ENCODE measurements at places on chromosomes 11 and 22.

GRCh38 chr22:22761606-22761962 lies 117.2 kb downstream of the GGTLC2 start:
- H3K27ac ChIP-seq, result no peak overlapping the region
- H3K36me3 ChIP-seq, result no peaks in the 10 kb centered on the region
- peaks cover under 1% of the 10 kb centered on the region for H3K27me3 ChIP-seq
- no peak for DNase-seq

- H3K36me3 ChIP-seq, result peaks cover 36% of the 10 kb centered on the region
- peaks cover 62% of the 10 kb centered on the region for H3K4me1 ChIP-seq
- peak overlapping the region; percentile 88 for H3K27ac ChIP-seq
- no peak overlapping the region for H3K4me3 ChIP-seq
- DNase-seq, result peak; percentile 40
Observed at GRCh38 chr22:24141586-24141985, 39.7 kb upstream of the SUSD2 start.

GRCh38 chr11:1830004-1830321 lies 4.8 kb upstream of the SYT8 start:
- no peak overlapping the region for H3K27ac ChIP-seq
- no peaks in the 10 kb centered on the region for H3K4me1 ChIP-seq
- no peaks in the 10 kb centered on the region for H3K36me3 ChIP-seq

DNA sequence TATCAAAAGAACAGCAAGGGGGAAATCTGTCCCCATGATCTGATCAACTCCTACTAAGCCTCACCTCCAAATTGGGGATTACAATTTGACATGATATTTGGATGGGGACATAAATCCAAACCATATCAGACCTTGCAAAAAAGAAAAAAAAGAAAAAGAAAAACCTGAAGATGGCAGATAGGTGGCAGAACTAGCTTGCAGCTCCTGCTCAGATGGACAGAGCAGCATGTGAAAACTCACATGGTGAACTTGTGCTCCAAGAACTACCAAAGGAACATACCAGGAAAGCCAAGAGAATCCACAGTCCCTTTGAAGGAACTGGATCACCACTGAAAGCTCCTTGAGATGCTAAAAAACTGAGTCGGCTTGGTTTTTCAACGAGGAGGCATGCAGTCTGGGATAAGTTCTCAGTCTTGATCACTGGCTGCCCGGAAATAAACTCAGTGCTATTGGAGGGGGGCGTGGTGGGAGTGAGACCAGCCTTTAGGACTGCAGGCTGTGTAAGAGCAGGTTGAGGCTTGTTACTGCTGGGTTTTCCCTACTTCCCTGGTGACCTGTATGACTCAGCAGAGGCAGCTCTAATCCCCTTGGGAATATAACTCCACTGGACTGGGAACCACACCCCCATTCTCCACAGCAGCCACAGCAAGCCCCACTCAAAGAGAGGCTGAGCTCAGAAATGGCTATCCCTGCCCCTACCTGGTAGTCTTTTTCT lies 358.3 kb upstream of the ARHGAP42 start:
- H3K27me3 ChIP-seq, result no peaks in the 10 kb centered on the region
- no peak overlapping the region for H3K4me3 ChIP-seq
- no peaks in the 10 kb centered on the region for H3K36me3 ChIP-seq
- H3K27ac ChIP-seq, result no peak overlapping the region
- no peak for DNase-seq
- no peaks in the 10 kb centered on the region for H3K4me1 ChIP-seq

DNA sequence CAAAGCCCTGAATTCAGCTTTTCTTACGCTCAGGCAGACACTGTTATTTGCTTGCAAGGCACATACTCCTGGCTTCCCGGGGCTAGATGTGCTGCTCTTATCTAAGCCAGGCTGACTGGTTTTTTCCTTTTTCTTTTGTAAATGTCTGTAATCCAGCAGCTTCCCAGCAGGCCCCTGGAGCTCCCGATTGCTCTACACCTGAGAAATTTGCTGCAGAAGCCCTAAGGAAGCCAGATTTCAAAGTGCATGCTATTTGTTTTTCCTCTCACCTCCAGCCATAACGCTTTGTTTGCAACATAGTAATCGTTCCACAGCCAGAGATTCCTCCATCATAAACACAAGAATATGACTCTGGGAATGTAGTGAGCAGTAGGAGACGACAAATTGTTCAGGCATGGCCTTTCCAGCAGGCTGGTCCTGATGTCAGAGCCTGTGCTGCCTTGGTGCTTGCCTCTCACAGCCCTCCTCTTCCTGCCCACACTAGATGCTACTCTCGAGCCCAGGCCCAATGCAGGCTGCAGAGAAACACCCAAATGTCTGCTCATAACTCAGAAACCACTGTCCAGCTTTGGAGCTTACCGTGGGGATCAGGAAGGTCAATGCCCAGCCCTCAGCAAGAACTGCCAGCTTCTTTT lies 54.7 kb upstream of the SLC6A5 start:
- no peaks in the 10 kb centered on the region for H3K36me3 ChIP-seq
- H3K27ac ChIP-seq, result no peak overlapping the region
- H3K4me1 ChIP-seq, result no peaks in the 10 kb centered on the region
- H3K27me3 ChIP-seq, result peaks cover 3% of the 10 kb centered on the region
- H3K4me3 ChIP-seq, result no peak overlapping the region
- DNase-seq, result no peak

DNA sequence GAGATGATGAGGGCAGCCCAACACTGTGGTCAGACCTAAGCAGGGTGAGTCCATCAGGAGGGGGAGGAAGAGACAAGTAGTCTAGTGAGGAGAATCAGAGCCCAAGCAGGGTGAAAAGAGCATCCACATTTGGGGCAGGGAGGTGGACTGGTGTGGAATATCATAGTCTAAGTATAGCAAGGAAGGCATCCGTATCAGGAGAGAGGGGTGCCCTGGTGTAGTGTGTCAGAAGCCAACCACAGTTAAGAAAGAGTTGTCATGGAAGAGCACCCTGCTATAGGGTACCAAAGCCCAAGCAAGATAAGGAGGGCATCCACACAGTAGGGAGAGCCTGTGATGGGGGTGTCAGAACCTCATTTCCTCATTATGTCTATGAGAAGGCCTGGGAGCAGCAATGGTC lies 45.3 kb downstream of the PAK1 start:
- H3K36me3 ChIP-seq, result no peaks in the 10 kb centered on the region
- DNase-seq, result no peak
- H3K4me3 ChIP-seq, result no peak overlapping the region

GRCh38 chr11:126029805-126030204 lies 32.9 kb downstream of the CDON start:
- H3K27ac ChIP-seq, result no peak overlapping the region
- DNase-seq, result no peak
- no peak overlapping the region for H3K4me3 ChIP-seq
- peaks cover 17% of the 10 kb centered on the region for H3K27me3 ChIP-seq
- H3K4me1 ChIP-seq, result no peaks in the 10 kb centered on the region
- H3K36me3 ChIP-seq, result no peaks in the 10 kb centered on the region

DNA sequence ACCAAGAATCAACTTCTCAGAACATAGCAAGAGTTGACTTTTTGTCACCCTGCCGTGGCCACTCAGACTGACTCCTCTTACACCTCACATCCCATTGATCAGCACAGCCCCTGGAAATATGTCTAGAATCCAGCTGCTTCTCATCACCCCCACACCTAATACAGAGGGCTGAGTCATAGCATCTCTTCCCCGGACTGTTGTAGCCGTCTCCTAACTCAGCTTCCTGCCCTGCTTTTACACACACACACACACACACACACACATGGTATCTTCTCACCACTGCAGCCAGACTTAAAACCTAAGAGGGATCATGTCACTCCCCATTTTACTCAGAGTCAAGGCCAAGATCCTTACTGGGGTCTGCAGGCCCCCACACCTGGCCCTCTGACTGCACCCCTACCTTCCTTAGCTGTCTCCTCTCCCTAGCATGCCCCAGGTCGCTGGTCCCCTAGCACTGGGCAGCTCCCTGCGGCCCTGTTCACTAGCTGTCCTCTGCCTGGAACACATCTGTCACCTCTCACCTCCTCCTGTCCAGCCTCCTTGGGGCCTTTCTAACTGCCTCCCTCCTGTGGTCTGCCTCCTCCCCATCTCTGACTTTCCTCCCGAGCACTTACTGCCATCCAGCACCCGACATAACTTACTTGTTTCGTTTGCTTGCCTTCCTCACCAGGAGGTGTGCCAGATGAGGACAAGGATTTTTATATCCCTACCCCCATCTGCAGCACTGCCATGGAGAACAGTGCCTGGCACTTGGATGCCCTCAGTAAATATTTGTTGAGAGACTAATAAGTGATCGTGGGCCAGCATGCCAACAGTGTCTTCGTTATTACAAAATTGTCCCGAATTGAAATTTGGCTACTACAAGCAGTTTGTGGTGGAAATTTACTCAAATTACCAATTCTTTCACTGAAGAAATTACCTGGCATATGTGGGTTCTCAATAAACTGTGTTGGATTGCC lies 61.9 kb downstream of the BMAL1 start:
- peak overlapping the region; percentile 85 for H3K27ac ChIP-seq
- peak overlapping the region; percentile 8 for H3K4me3 ChIP-seq
- DNase-seq, result peak; percentile 26
- peaks cover 55% of the 10 kb centered on the region for H3K4me1 ChIP-seq

DNA sequence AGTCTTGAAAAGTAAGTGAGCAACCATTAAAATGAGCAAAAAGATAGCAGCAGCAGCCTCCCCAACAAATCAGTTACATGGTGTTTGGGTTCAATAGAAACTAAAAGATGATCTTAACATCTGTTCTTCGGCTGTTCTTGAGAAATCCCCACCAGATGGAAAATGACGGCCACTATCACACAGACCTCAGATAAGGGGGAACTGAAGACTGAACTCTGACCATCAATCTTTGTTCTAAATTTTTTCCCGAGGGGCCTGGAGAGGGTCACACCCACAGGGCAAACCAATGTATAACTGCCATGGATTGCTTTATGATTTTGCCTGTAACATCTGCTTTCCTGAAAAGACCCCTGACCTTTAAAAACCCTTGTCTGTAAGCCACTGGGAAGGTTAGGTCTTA lies 624.8 kb upstream of the KIRREL3 start:
- no peak overlapping the region for H3K27ac ChIP-seq
- H3K4me1 ChIP-seq, result no peaks in the 10 kb centered on the region
- H3K4me3 ChIP-seq, result no peak overlapping the region
- H3K27me3 ChIP-seq, result no peaks in the 10 kb centered on the region
- H3K36me3 ChIP-seq, result no peaks in the 10 kb centered on the region

DNA sequence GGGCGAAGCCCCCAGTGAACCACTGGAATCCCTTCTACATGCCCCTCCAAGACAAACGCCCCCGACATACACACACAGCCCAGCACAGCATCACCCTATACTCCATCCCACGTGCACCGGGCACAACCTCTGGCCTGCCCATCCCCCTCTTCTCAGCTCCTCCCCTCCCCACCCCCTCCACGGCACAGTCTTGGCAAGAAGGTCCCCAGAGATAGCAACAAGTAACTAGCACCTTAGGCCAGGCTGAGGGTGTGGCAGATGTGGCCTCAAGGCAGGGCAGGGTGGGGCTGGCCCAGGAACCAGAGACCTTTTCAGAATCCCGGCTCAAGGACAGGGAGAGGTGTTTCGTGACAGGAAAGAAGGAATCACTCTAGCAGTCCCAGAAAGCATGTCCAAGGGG lies 54.3 kb downstream of the CYTH4 start:
- no peak overlapping the region for H3K4me3 ChIP-seq
- H3K27me3 ChIP-seq, result peaks cover 45% of the 10 kb centered on the region
- H3K27ac ChIP-seq, result no peak overlapping the region
- peaks cover 3% of the 10 kb centered on the region for H3K4me1 ChIP-seq

- H3K4me1 ChIP-seq, result no peaks in the 10 kb centered on the region
- DNase-seq, result no peak
- no peaks in the 10 kb centered on the region for H3K36me3 ChIP-seq
- no peak overlapping the region for H3K4me3 ChIP-seq
- peaks cover 4% of the 10 kb centered on the region for H3K27me3 ChIP-seq
- H3K27ac ChIP-seq, result no peak overlapping the region
Observed at GRCh38 chr22:20615021-20615420, 107.6 kb downstream of the MED15 start.

GRCh38 chr11:3905080-3905953 lies 49.9 kb downstream of the STIM1 start:
- peak; percentile 78 for DNase-seq
- H3K4me1 ChIP-seq, result peaks cover 76% of the 10 kb centered on the region
- peak overlapping the region; percentile 81 for H3K27ac ChIP-seq
- peaks cover 14% of the 10 kb centered on the region for H3K36me3 ChIP-seq
- no peaks in the 10 kb centered on the region for H3K27me3 ChIP-seq
- H3K4me3 ChIP-seq, result no peak overlapping the region

DNA sequence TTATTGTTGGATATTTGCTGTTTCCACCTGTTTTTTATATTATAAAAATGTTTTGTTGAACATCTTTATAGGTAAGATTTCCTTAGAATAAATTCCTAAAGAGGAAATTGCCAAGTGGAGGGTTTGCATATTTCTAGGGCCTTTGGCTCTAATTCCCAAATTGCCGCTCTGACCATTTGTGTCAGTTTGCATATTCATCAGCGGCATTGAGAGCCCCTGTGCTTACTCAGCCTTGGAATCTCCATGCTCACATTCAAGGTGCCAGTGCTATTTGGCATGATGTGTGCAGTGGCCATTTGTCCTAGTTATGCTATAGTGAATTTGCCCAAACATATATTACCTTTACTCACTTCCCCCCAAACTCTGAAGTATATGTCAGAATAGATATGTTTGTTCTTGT lies 25.5 kb downstream of the KREMEN1 start:
- peaks cover 11% of the 10 kb centered on the region for H3K27me3 ChIP-seq
- no peak overlapping the region for H3K4me3 ChIP-seq
- DNase-seq, result no peak
- H3K36me3 ChIP-seq, result no peaks in the 10 kb centered on the region

- no peaks in the 10 kb centered on the region for H3K27me3 ChIP-seq
- H3K36me3 ChIP-seq, result peaks cover 52% of the 10 kb centered on the region
- no peak overlapping the region for H3K27ac ChIP-seq
- H3K4me3 ChIP-seq, result no peak overlapping the region
Observed at GRCh38 chr11:18501629-18502028, 25.1 kb downstream of the TSG101 start.

GRCh38 chr22:24986816-24987215 lies 34.3 kb downstream of the KIAA1671 start:
- peaks cover 50% of the 10 kb centered on the region for H3K4me1 ChIP-seq
- peak; percentile 59 for DNase-seq
- no peak overlapping the region for H3K4me3 ChIP-seq
- peak overlapping the region; percentile 76 for H3K27ac ChIP-seq
- peaks cover 2% of the 10 kb centered on the region for H3K36me3 ChIP-seq
- peaks cover 12% of the 10 kb centered on the region for H3K27me3 ChIP-seq

- H3K4me1 ChIP-seq, result no peaks in the 10 kb centered on the region
- no peak overlapping the region for H3K27ac ChIP-seq
- DNase-seq, result no peak
- no peak overlapping the region for H3K4me3 ChIP-seq
- no peaks in the 10 kb centered on the region for H3K36me3 ChIP-seq
Observed at GRCh38 chr11:131827430-131827829, 457.0 kb downstream of the NTM start.

GRCh38 chr11:839875-840617 lies 2.3 kb downstream of the POLR2L start:
- H3K36me3 ChIP-seq, result peaks cover 5% of the 10 kb centered on the region
- peaks cover 28% of the 10 kb centered on the region for H3K4me1 ChIP-seq
- H3K4me3 ChIP-seq, result peak overlapping the region; percentile 81
- peaks cover 2% of the 10 kb centered on the region for H3K27me3 ChIP-seq

GRCh38 chr22:20448630-20449029 lies 11.0 kb upstream of the SCARF2 start:
- H3K27me3 ChIP-seq, result no peaks in the 10 kb centered on the region
- no peak for DNase-seq
- no peaks in the 10 kb centered on the region for H3K4me1 ChIP-seq
- no peak overlapping the region for H3K4me3 ChIP-seq
- H3K27ac ChIP-seq, result no peak overlapping the region

- H3K36me3 ChIP-seq, result no peaks in the 10 kb centered on the region
- no peak for DNase-seq
- peaks cover 3% of the 10 kb centered on the region for H3K27me3 ChIP-seq
- H3K27ac ChIP-seq, result no peak overlapping the region
Observed at GRCh38 chr11:58919561-58919960, 19.7 kb upstream of the GLYATL1 start.
